Retinal pigment epithelial cell (primary cell): ENCODE measurements at places on chromosomes 2 and 18.
A peak's percentile ranks its signal among the peaks of the same experiment; 100 is the strongest.

DNA sequence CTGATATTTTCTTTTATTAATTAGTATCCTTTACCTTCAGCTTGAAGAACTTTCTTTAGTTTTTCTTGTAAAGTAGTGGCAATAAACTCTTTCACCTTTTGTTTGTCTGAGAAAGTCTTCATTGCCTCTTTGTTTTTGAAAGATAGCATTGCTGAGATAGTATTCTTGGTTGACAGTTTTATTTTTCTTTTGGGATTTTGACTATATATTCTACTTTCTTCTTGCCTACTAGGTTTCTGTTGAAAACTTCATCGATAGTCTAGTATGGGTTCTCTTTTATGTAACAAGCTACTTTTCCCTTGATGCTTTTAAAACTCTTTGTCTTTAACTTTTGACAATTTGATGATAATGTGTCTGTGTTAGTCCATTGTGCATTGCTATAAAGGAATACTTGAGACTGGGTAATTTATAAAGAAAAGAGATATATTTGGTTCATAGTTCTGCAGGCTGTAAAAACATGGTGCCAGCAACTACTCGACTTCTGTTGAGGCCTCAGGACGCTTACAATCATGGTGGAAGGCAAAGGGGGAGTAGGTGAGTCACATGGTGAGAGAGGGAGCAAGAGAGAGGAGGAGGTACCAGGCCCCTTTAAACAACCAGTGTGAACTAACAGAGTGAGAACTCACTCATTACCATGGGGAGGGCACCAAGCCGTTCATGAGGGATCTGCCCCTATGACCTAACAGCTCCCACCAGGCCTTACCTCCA is 12.0 kb downstream of the CCDC150 start:
- no peak for DNase-seq

DNA sequence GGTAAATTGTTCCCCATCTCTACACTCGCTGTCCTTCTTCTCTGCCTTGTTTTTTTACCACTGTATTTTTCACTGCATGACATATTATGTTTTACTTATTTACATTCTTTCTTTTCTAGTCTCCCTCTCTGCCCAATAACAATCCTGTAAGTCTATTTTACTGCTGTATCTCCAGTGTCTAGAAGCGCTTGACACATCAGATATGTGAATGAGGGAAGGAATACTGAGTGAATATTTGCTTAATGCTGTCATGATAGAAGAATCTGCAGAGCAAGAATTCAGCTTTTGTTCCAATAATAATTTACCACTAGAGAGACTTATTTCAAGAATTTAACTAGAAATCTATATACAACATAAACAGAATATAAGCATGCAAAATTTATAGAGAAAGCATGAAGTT is 99.5 kb downstream of the GALNT13 start:
- no peak for DNase-seq

DNA sequence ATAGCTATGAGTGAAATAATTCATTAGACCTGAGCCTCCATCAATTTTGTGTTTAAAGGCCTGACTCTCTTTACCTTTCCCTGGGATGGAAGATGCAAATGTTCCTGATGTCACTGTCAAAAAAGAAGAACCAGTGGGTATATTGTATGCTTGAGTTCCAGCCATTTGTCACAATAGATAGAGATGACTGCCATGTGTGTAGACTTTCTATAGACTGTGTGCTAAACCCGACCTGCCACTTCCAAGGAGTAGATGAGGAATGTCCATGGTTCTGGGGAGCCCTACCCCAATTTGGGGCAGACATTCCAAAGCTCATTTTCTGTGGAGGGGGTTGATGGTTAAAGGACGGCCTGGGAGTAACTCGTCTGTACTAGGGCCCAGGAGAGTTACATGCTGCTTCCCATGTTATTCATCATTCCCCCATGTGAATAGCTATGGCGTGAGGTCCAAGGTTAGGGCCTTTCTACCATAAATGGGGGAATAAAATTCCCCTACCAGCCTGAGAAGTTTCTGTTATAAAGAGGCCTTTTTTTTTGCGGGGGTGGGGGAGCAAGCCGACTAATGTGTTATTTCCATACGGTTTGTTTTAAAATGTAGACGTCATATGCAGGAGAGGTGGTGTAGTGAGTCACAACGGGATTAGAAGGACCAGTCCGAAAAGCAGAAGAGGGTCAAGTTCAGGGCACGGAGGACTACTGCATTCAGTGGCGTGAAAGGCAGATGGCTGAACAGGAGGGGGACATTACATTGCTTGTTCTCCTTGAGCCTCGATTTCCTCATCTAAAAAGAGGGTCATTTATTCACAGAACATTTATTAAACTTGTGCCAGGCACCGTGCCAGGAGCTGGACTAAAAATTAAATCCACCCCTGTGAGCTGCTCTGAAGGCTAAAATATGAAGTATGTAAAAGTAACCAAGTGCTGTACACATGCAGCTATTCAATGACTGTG is 24.0 kb downstream of the IL1B start:
- DNase-seq, result peak; percentile 83

- DNase-seq, result no peak
Observed at GRCh38 chr2:159545085-159545484, 71.3 kb downstream of the BAZ2B start.

DNA sequence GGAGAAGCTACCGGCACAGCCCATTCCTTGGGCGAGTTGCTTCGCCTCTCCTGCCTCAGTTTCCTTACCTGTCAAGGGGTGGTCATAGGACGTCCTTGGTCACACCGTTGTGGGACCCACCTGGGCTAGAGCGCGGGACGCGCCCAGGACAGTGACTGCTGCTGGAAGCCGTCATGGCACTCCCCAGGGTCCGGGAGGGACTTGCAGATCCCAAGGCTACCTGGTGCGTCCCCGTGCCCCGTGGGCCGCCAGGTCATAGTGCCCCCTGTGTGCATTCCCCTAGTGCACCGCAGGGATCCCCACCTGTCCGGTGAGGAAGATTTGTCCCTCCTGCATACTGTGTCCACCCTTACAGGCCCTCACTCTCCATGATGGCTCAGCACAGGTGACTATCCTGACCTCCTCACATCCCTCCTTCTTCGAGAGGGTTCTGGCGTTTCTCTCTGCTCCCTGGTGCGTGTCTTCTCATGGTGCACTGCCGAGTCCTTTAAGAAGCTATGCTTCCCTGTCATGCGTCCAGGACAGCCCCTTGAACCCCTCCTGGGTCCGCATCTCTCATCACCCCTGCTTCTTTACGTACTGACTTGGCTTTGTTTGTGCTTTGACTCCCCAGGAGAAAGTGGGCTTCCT is 886 bp upstream of the STK25 start:
- no peak for DNase-seq

DNA sequence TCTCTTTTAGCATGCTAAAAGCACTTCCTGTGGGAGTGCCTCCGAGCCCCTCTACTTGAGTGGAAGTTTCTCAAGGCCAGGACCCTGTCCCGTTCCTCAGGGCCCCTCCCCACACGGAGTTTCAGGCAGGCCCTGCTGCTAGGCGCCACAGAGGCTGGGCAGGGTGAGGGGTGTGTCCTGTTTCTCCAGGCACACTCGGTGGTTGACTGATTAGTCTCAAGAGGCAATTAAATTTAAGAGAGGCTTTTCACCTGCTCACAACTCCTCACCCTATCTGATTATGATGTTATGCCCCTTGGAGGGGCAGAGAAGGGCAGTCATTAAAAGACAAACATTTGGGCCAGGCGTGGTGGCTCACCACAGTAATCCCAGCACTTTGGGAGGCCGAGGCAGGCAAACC is 160.8 kb upstream of the HAAO start:
- no peak for DNase-seq

GRCh38 chr2:32237996-32238395 is 26.7 kb downstream of the NLRC4 start:
- DNase-seq, result no peak

DNA sequence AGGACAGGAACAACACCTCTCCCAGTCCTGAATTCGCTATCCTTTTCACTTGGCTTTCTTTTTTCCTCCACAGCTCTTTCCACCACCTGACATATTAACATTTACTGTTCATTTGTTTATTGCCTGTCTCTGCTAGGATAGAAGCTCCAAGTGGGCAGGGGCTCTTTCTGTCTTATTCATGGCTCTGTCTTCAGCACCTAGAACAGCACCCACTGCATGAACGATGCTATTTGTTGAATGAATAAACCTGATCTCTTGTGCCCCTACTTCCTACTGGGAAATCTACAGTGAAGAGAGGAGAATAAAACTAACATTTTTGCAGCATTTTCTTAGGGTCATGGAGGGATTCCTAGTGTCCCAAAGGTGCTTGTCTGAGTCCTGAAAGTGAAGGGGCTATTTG is 24.4 kb upstream of the GAREM2 start:
- no peak for DNase-seq

DNA sequence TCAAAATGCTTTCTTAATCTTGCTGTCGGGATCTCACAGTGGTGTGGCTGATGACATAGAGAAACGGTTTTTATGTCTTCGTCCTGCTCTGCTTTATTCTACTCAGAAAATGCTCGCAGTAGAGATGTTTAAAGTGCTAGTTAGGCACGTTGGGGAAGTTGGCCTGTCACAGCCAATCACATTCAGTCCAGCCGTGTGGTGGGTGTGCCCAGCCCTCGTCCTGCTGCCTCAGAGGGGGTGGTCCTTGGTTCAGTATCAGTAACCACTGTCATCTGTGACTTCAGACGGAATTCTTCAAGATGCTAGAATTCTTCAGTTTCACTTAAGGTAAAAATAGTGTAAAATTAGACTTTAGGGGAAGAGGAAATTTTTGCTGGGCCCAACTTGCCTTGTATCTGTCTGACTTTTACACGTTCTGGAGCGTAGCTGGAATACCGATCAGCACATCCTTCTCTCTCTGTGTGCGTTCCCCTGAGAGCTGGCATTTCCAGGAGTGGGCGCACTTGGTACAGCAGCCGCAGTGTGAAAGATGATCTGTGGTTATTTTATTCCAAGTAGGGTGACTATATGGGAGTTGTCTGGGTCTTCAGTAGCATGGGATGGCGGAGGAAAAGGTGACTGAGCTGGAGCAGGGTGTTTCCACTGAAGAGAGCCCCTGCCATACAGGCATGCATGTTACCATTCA is 18.5 kb downstream of the TRAF3IP1 start:
- DNase-seq, result no peak

DNA sequence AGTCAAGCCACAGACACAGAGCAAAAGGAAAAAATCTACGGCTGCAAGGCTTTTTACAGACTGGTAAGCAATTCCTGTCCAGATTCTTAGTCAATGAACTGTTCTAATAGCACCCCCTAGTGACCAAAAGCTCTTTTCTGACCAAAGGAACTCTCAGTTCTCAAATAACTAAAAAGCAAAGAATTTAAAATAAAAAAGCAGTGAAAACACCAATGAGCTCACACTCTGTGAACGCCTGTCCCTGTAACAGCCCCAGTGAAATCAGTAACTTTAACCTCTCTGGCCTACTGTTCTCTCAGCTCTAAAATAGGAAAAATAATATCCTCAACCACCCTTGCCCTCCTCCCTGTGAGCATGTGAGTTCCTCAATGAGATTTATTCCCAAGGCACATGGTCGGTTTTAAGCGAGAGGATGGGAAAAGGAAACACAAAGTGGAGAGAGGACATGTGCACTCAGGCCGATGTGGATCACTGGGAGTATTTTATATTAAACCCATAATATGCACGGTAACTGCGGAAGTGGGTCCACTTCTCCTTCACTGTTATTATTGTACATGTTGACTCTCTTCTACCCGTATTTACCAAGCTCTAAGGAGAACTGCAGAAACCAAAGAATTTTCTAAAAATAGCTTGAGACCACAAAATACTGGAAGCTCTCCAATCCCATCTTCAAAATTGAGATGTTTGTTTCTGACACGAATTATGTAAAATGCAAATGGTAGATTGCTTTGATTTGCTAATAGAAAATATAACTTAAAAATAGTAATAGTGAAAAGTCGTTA is 128.5 kb downstream of the STK39 start:
- DNase-seq, result peak; percentile 38

- no peak for DNase-seq
Observed at GRCh38 chr2:127143841-127144782, 37.2 kb upstream of the BIN1 start.

- no peak for DNase-seq
Observed at GRCh38 chr2:240139666-240140393, 628 bp downstream of the OTOS start.

DNA sequence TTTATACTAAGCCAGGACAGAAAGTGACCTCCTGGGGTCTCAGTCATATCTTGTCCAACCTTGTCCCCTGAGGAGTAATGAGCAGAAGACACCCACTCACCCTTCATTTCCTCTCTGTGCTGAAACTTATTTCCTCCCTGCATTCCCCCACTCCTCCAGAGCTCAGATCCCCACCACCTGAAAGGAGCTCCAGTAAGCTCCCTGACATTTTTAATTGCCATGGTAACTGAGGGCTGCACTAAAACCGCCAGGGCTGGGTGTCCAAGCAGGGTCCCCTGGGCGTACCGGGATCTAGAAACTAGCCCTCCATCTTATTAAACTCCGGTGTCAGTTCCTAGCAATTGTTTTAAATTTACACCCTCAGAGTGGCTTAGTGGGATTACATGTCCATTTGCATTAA is 393.3 kb upstream of the HNRNPA3 start:
- no peak for DNase-seq

GRCh38 chr2:216195565-216196029 is 86.4 kb downstream of the XRCC5 start:
- DNase-seq, result peak; percentile 85

DNA sequence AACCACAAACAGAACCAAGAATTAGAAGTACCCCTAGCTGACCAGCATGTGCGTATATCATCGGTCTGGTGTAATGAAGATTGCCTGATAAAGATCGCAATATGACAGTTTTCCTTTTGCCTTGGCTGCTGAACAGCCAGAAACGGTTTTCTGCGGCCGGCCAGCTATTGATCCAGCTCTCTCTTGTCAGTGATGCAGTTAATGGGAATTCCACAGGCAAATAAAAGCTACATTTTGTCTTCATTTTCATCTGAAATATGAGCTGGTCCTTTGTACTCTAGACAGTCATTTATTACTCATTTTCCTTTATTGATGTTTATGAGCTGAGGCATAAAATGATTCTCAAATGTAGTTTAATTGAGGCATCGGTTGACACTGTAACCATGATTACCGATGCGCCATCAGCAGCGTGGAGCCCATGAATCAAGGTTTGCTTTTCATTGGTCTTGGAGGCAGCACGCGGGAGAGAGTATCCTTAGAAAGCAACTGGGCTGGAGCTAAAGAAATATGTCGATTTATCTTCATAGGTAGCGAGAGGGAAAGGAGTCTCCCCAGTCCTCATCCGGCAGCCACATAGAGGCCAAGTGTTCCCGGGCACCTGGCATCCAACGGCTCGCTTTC is 535.2 kb downstream of the GALR1 start:
- no peak for DNase-seq

- no peak for DNase-seq
Observed at GRCh38 chr2:80299661-80300060, 4.9 kb downstream of the LRRTM1 start.

- DNase-seq, result no peak
Observed at GRCh38 chr2:29075894-29076705, 1.8 kb upstream of the PCARE start.

DNA sequence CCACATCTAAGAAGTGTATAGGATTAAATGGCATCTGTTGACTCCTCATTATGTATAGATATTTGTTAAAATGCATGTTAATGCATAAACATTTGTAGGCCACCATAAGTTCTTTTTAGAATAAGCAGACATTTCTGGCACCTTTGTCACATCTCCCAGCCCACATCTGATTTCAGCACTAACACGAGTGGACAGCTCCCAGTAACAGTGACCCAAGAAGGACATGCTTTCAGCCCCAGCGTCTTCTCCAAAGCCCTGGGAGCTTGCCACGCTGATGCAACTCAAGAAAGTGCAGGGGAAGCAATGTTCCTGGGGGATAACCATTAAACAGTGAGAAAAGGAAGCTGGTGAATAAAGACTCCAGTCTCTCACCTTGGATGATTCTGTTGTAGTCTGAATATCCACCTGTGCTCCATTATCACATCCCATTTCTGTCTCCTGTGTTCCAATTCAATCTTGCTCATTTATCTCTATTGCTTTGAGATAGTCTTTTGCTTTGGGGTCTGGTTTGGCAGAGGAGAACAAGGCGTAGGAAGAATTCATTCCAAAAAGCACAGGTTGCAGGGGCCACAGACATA is 182.6 kb upstream of the THSD7B start:
- DNase-seq, result no peak
